ENCODE measurements at places on chromosomes 11 and 22.

GRCh38 chr11:69788956-69789355 lies 13.8 kb upstream of the FGF4 start:
- DNase-seq: no peak

GRCh38 chr11:91421641-91422040 lies 803.0 kb upstream of the FAT3 start:
- no peak for DNase-seq

GRCh38 chr11:8041576-8041975 lies 39.4 kb upstream of the TUB start:
- no peak for DNase-seq

- DNase-seq: no peak
Observed at GRCh38 chr11:132895340-132895739, 637.0 kb downstream of the OPCML start.

DNA sequence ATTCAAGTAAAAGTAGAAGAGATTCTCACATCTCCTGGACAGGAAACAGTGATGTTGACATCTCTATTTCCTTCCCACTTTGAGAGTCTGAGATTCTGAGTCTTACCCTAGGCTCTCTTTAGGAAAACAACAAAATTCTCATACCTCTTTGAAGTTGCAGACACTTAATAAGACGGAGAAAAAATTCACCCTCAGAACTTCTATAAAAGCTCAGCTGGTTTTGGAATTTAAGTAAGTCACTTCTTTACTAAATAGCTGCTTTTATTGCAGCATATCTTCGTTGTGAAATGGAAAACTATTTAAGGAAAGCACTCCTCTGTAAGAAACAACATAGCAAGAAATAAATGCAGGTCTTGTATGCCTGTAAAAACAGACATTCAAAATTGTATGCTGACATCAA lies 79.1 kb downstream of the MSANTD4 start:
- no peak for DNase-seq

- DNase-seq: no peak
Observed at GRCh38 chr11:131616481-131617140, 246.2 kb downstream of the NTM start.

DNA sequence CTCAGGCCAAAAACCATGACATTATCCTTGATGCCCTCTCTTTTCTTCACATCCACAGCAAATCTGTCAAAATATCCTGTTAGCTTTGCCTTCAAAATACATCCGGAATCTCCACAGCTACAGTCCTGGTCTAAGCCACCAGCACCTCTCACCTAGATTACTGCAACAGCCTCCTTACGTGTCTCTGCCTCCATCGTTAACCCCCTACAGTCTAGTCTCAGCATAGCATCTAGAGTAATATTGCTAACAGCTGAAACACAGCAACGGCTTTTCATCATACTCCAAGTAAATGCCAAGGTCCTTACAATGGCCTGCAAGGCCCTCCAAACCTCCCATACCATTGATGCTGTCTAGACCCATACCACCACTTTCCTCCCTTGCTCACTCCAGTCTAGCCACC lies 4.4 kb downstream of the TSG101 start:
- DNase-seq: no peak

- no peak for DNase-seq
Observed at GRCh38 chr11:45733176-45733575, 67.8 kb upstream of the CHST1 start.

DNA sequence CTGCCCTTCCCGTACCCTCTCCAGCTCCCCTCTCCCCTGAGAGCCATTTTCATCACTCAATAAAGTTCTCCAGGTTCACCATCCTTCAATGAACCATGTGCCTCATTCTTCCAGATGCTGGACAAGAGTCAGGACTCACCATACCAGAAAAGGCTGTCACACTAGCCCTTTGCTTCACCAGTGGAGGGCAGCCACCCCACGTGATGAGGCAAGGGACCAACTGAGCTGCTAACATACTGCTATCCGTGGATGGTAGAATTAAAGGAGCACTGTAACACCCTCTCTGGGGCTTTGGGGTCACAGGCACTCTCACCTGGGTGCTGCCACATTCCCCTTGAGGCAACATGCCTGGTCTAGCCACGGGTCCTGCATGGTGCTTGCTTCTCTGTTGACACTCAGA lies 13.1 kb upstream of the OR5I1 start:
- no peak for DNase-seq

DNA sequence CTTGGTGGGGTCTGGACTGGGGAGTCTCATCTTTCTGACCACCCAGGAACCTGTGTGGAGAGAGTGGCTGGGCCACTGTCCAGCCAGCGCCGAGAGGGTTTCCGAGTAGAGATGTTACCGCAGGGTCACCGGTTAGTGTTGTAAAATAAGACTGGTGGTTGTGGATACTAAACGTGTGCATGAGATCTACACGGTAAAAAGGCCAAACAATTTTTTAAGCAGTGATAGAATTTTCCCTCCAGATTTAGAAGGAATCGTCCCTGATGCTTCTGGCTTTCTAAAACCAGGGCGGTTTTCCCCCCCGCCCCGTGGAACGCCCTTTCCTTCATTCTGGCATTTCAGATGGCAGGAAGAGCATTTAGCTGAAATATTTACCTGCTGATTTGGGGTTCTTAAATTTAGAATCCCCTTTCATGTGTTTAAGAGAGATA lies 72.6 kb upstream of the PPARA start:
- no peak for DNase-seq

DNA sequence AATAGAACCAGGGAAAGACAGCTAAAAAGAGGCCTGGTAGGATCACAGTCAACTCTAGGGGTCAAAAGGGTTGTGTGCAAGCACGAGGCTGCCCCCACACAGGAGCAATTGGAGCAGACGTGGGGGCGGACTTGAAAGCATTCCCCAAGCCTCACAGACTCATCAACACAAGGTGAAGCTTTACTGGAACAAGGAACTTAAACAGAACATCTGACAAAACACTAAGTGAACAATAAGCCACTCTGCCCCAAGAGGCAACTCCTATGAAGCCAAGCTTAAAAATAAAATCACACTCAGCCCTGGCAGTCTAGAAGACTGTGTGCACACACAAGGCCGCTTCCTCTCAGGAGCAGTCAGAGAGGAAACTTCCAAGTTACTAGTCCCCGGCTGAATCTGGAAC lies 32.2 kb upstream of the TEAD1 start:
- no peak for DNase-seq

GRCh38 chr11:86758171-86758570 lies 42.2 kb upstream of the PRSS23 start:
- DNase-seq: no peak

GRCh38 chr11:94926271-94926625 lies 47.1 kb downstream of the CWC15 start:
- no peak for DNase-seq

DNA sequence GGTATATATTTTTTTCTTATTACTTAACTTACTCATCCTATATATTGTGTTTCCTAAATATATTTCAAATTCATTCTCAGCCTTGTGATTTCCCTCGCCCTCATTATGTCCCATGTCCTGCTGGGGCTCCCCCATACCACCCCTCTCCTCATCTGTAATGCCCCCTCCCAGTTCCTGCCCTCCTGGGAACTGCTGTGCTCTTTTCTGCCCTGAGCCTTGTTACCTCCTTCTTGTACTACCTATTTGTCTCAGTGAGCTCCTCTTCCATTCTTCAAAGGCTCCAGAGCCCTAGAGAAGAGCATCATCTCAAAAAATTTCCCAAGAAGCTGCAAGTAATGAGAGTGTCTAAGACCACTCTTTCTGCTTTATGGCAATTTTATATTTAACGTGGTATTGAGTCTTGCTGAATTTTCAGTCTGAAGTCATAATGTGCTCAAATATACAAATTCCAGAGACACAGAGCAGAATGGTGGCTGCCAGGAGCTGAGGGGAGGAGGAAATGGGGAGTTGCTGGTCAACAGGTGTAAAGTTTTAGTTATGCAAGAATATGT lies 66.5 kb upstream of the TOP3B start:
- no peak for DNase-seq

GRCh38 chr11:8011981-8012444 lies 24.9 kb downstream of the EIF3F start:
- DNase-seq: no peak

DNA sequence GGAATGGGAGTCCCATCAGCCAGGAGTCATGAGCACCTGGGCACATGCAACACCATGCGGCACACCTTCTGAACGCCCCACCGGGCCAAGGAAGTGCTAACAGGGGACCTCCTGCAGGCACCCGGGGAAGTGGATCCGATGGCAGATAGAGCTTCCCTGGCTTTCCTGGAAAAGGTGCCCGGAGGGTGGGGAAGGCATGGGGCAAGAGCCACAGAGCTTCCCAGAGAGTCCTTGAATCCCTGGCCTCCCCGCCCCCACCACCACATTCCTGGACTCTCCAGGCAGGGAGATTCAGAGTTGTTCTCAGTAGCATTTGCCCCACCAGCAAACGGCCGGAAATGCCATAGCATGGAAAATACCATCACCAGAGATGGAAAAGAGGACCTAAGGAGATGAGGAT lies 8.3 kb downstream of the TRIM29 start:
- DNase-seq: no peak

GRCh38 chr11:69799582-69799981 lies 19.6 kb downstream of the FGF3 start:
- DNase-seq: no peak

DNA sequence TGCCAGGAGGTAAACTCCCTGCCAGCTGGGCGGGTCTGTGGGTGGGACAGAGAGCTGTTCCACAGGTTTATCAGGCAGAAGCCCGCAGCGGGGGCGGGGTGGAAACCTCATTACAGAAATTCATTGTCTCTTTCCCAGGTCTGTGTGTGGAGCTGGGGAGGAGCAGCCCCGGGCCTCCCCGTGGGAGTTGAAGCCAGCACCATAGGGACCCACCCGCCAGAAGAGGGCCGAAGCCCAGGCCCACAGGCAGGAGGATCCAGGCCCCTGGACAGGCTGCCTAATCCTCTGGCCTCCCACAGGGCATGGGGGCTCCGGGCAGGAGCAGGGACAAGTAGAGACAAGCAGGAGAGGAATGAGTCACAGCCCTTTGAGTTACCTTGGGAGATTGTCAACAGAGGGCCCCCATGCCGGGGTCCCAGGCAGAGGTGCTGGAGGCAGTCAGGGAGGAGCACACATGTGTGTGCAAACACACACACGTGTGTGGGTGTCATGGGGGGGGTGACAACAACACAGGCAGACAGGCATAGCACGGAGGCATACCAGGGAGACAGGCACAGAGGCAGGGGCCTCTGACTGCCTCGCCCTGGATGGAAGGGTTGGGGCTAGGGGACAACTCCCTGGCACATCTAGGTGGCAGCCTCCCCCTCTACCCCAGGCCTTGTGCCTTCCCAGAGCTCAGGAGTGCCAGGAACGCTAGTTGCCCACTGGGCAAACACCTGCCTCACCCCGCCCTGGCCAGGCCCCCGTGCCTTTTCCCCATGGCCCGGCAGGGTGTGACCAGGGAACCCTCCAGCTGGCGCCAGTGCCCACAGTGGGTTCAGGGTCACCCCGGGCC lies 1.4 kb downstream of the CDC42BPG start:
- DNase-seq: no peak

GRCh38 chr22:49160261-49161001 lies 667.2 kb downstream of the BRD1 start:
- DNase-seq: no peak

DNA sequence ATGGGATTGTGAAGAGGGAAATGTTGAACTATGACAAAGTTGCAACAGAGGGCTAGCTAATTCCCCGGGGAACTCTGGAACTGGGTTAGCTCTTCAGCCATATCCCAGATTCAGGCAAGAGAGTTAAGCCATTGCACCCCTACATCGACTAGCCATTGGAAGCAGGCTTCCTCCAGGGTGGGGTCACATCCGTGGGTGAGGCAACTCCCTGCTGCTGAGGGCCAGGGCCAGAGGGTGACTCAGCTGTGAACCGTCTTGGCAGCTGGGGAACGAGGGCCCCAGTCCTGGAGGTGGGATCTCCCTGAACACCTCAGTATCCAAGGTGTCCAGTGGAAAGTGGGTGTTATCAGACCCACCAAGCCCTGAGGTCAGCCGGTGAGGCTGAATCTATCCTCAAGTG lies 41.1 kb downstream of the RPS6KA4 start:
- DNase-seq: no peak

DNA sequence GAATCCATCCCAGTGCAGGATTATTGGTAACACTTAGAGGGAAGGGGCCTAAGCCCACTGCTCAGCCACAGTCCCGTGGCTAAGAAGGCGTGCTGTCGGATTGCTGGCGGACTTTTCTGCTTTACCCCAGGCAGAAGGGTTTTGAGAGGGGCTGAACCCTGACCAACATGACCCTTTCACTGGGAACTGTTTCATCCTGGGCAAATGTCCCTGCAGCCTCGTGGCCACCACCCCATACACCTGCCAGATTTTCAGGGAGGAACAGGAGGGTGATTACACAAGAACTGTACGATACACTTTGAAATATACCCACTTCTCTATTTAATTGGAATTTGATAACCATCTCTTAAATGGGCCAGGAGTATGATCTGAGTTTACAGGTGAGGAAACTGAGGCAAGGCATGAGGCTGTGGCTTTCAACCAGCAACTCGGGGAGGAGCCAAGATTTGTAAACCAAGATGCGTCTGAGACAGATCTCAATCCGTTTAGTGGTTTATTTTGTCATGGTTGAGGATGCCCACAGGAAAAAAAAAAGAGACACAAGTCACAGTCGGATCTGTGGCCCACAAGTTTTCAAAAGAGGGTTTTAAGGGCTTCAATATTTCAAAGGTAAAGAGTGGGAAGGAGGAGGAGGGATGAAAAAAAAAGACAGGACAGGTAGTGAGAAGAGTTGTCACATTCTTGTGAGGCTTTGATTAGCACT lies 6.1 kb upstream of the APOL3 start:
- DNase-seq: no peak

GRCh38 chr11:35998634-35999033 lies 54.8 kb downstream of the LDLRAD3 start:
- DNase-seq: no peak

- no peak for DNase-seq
Observed at GRCh38 chr11:68040957-68041591, 2.2 kb downstream of the TCIRG1 start.

DNA sequence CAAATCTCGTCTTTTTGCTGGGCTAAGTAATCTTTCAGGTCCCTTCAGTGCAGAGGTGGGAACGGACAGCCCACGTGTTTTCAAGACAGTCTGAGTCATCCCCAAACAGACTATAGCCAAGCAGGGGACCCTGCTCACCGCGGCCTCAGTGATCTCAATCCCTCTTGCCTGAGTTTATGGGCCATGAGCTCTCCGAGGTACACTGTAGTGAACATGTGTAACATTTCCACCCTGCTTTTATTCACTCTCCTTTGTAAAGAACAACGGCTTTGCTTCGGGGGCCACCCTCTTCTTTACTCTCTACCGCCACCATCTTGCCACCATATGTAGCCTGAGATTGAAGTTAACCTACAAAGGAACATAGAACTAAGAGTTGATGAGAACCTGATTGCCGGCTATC lies 11.5 kb upstream of the KCTD14 start:
- DNase-seq: no peak

- DNase-seq: no peak
Observed at GRCh38 chr22:42879371-42880021, 22.4 kb upstream of the ARFGAP3 start.

- DNase-seq: no peak
Observed at GRCh38 chr22:46754110-46754799, 8.2 kb upstream of the TBC1D22A start.

GRCh38 chr11:68904248-68904847 lies 657 bp downstream of the IGHMBP2 start:
- DNase-seq: no peak

GRCh38 chr11:115724666-115725065 lies 220.5 kb upstream of the CADM1 start:
- DNase-seq: no peak

All from activated CD8-positive, alpha-beta memory T cell treated with anti-CD3 and anti-CD28 coated beads for 48 hours (primary cell).